Caudate nucleus (tissue), 63 donors: ENCODE measurements at places on chromosomes 4 and X.

DNA sequence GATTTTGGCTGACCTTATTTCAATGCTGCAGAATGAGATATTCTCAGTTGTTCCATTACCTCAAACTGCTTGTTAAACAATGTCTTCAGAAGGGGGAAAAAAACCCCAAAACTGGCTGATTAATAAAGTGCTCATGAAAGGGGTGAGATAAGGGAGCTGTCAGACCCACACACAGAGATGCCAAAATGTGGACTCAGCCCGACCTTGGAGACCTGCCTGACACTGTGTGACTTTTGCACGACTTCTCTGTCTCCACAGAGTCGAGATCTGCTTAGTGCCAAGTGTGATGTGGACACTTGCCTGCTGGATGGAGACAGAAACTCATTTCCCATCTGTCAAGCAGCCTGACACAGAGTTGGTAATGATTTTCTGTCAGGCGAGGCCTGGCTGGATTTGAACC lies 31.5 kb downstream of the REELD1 start:
- no peak for DNase-seq

GRCh38 chrX:15398874-15399273 lies 14.7 kb upstream of the VEGFD start:
- no peak for DNase-seq

- no peak for DNase-seq
Measured at GRCh38 chr4:98710831-98711230, 52.4 kb upstream of the TSPAN5 start.

GRCh38 chr4:157741642-157742041 lies 431.2 kb downstream of the GASK1B start:
- no peak for DNase-seq

GRCh38 chr4:135357091-135357490 lies 1155.5 kb upstream of the PABPC4L start:
- DNase-seq: no peak

DNA sequence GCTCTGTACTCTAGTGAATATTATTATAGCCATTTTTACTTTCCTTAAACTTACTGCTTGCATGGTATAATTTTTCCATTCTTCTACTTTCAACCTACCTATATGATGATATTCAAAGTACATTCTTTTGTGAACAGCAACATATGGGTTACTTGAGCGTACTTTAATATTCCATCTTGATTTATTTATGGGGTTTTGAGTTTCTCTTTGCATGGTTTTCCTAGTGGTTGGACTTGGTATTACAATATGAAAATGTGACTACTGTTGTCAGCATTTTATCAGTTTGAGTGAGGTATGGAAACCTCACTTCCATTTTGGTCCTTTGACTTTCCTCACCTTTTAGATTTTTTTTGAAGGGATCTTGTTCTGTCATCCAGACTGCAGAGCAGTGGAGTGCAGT lies 35.9 kb downstream of the ADGRG4 start:
- DNase-seq: no peak

DNA sequence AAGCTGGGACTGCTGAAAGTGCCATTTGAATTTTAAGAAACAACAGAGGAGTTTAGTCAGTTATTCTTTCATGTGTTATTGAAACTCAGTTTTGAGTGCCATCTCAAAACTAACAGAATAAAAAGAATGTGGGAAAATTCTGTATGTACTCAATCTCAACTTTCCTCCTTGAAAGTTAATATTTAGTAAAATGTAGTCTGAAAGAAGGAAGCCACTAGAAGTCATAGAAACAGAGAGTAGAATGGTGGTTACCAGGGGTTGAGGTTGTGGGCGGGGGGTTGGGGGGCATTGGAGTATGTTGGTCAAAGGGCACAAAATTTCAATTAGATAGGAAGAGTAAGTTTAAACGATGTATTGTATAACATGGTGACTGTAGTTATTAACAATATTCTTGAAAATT lies 628.3 kb upstream of the MAGEB2 start:
- no peak for DNase-seq

DNA sequence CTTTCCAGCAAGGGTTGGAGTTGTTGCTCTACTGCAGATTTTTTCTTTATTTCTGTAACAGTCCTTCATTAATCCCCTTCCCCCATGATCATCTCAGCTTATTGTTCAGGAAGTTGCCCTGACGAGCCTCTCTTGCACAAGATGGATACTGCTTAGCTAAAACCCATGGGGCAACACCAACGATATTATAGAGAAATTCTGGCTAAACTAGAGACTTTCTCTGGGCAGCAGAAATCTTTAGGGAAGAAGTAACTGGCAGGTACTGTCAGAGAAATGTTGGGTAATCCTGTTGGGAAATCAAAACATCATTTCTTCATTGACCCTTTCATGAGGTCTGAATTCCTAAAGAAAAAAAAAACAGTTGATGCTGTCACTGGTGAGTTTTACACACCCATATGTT lies 921.3 kb downstream of the NLGN4X start:
- DNase-seq: no peak

GRCh38 chr4:9988933-9989332 lies 32.4 kb downstream of the SLC2A9 start:
- DNase-seq: no peak

DNA sequence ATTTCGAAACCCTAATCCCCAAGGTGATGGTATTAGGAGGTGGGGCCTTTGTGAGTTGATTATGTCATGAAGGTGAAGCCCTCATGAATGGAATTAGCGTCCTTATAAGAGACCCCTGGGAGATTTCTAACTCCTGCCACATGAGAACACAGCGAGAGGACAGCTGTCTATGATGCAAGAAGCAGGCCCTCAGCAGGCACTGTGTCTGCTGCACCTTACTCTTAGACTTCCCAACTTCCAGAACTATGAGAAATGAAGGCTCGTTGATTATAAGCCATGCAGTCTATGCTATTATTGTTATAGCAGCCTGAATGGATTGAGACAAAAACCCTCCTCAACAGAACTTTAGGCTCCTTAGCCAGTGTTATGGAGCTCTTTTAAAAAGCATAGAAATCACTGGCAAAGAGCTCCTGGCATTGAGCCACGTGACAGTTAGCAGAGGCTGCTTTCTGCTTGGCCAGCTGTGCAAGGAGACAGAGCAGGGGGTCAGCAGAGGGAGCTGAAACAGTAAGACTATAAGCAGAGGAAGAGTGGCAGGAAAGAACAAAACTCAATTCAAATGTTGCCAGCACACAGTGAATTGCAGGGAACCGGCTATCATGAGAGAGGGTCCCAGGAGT lies 219.2 kb upstream of the FAT1 start:
- no peak for DNase-seq

DNA sequence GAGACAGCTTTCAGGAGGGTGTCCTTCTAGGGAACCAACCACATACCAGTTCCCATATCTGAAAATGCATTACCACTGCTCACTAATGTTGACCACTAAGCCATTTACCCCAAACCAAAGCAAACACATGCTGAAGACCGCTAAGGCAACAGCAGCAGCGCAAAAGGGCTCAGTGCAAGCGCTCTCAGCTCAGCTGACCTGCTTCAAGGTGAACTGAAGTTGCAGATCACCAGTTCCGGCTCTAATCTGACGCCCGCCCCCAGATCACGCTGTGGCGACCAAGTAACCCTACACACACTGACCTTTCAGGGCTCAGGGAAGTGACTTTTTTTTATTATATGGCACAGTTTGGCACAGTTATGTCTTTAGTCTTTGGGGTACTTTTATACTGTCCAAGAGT lies 5.8 kb downstream of the MECP2 start:
- DNase-seq: no peak

DNA sequence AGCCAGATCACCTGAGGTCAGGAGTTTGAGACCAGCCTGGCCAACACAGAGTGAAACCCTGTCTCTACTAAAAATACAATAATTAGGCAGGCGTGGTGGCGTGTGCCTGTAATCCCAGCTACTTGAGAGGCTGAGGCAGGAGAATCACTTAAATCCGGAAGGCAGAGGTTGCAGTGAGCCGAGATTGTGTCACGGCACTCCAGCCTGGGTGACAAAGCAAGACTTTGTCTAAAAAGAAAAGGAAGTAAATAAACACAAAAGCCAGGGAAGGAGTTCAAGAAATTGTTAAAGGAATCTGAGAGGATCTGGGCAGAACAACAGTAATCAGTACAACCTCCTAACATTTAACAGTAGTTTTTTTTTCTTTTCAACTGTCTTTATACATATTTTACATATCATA lies 48.7 kb upstream of the ARHGEF6 start:
- no peak for DNase-seq

- DNase-seq: no peak
Measured at GRCh38 chr4:139919521-139919920, 234.5 kb downstream of the MAML3 start.

- DNase-seq: no peak
Measured at GRCh38 chrX:78665342-78665741, 6.2 kb upstream of the RTL3 start.

GRCh38 chr4:84639145-84639544 lies 56.2 kb downstream of the CDS1 start:
- DNase-seq: no peak

DNA sequence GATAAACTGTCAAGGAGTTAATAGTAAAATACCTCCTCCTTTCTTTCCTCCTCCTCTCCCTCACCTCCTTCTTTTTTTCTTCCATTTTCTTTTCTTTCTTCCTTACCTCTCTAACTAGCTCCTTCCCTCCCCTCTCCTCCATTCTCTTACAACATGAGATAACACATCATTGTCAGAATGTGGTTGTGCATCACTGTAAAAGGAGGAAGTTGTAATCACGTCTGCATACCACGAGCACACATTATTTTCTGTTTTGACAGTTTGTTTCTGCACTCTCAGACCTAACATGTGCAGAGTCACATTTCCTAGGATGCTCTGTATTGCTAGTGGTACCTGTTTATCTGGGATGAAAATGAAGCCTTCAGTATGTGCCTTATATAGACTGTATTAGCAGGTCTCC lies 9.1 kb downstream of the SLIT2 start:
- DNase-seq: no peak

GRCh38 chr4:81096566-81096965 lies 66.1 kb downstream of the BMP3 start:
- DNase-seq: no peak

GRCh38 chr4:105808030-105808749 lies 87.1 kb upstream of the NPNT start:
- DNase-seq: no peak
